ENCODE measurements at places on chromosomes 4 and X. TPM values are rescaled to one million over a fixed set of nuclear protein-coding genes. Genes with fewer than 3 reads are reported as not detected.

CENPE gene
- 1.3 TPM for total RNA-seq

GRCh38 chr4:108794136-108794535, 31.3 kb upstream of the ETNPPL start:
- DNase-seq: no peak

DNA sequence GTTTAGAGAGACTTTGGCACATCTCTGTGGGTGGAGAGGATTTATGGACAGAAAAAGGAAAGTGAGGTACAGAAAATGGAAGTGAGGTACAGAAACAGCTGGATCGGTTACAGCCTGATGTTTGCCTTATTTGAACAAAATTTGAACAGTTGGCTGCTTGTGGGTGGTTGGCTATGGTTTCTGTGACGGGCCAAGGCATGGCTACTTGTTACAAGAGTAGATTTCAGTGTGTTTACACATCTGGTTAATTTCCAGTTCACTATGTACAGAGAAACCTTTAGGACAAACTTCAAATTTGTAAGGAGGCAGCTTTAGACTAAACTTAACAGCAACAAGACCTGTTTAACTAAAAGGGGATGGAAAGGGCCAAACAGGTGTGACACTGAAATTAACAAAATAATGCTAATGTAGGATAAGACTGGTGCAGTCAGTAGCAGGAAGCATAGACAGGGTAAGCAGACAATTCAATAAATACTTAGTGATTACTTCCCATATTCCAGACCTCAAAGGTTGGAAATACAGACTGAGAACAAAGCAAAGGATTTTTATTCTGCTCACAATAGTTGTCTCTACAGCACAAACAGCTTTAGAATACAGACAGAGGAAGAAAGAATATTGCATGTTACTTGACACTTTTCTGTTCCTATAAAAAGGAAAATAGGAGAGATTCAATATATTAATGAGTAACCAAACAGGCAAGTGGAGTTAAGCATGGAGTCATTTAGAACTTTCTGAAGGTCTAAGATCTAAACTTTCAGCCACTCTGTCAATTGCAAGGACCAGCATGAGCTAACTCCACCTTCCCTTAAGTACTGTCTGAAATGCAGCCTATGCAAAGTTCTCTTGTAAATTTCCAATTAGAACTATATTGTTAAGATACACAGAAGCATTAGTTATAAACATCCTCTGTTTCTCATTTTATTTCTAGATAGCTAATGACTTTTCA, 294.4 kb upstream of the FAT4 start:
- DNase-seq: no peak

DNA sequence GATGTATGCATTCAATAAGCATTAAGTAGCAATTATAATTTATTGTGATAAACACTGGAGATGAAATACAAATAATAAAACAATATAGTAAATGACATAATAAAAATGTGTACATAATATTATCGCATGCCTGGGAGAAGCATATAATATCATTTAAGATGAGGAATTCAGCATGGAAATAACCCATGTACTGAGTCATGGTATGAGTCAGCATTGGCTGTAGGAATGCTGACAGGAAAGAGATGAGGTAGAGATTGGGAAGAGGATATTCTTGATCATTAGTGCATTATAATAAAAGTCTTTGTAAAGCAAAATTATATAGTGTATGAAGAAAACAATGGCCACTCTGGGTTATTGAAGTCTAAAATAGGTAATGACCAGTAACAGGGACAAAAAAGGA, 82.8 kb downstream of the MAGEB10 start:
- DNase-seq: no peak

CXCL1 gene
- not detected for total RNA-seq

CXorf49 gene
- not detected for total RNA-seq

ZDHHC9 gene
- 7.3 TPM for total RNA-seq

- DNase-seq: no peak
These were observed 74.5 kb downstream of the UCHL1 start for GRCh38 chr4:41331224-41331623.

MAOB gene
- not detected for total RNA-seq

- DNase-seq: no peak
These were observed 237.4 kb downstream of the CAMK2D start for GRCh38 chr4:113524096-113524495.

- DNase-seq: no peak
These were observed 20.8 kb downstream of the CNOT6L start for GRCh38 chr4:77798385-77798784.

- no peak for DNase-seq
These were observed 16.4 kb downstream of the BANK1 start for GRCh38 chr4:101806914-101807313.

GRCh38 chr4:36241771-36242170, 2.5 kb downstream of the ARAP2 start:
- DNase-seq: no peak

DNA sequence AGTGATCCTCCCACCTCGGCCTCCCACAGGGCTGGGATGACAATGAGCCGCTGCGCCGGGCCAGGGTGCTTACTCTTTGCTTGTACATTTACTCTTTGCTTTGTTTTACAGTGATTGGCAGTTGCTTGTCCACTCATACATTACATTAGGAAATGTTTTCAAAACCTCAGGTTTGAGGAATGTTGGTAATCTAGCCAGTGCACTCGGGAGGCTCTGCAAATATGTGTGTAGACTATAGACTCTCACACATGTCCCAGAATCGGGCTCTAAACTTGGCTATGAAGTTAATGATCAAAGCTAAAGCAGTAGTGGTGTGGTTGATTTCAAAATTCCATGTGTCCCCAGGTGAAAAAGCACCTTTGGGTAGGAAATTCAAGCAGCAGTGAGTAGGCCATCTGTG, 20.5 kb downstream of the TRMT44 start:
- DNase-seq: no peak

PRDM8 gene
- 13.7 TPM for total RNA-seq

EVC gene
- 1.5 TPM for total RNA-seq

MTCP1 gene
- total RNA-seq: 21.5 TPM

KLB gene
- not detected for total RNA-seq

GRCh38 chrX:39972340-39972739, 125.4 kb downstream of the BCOR start:
- DNase-seq: no peak

DNA sequence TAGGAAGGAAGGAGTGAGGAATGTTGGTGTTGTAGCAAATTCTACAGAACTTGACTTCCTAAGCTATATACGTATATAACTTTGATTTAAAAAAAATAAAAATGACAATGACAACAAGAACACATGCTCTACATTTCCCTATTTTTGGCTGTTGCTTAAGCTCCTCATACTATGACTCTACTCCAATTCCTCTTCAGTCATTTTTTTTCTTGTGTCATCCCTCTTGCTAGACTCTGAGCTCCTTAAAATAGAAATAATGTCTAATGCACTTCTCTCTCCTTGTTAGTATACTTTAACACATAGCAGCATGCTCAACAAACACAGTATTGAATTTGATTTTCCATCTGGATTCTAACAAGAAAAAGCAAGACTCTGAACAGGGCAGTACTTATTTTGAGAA, 144.0 kb downstream of the HDX start:
- DNase-seq: no peak

DNA sequence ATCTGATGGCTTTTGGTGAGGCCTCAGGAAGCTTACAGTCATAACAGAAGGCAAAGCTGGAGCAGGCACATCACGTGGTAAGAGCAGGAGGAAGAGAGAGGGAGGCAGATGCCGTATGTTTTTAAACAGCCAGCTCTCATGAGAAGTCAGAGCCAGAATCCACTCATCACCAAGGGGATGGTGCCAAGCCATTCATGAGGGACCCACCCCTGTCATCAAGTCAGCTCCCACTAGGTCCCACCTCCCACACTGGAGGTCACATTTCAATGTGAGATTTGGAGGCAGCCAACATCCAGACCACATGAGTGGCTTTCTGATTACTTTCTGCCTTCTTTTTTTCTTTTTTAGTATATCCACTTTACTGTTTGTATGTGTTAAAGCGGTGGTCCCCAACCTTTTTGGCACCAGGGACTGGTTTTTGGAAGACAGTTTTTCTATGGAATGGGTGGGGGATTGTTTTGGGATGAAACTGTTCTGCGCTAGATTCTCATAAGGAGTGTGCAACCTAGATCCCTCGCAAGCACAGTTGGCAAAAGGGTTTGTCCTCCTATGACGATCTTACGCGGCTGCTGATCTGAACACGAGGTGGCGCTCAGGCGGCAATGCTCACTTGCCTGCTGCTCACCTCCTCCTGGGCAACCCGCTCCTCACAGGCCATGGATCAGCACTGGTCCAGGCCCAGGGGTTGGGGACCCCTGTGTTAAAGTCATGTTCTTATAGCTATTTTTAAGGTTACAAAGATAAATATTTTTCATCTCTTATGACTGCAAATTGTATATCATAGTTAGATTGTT, 61.7 kb downstream of the SLIT2 start:
- no peak for DNase-seq

GRCh38 chrX:49210406-49210805, 10.4 kb upstream of the SYP start:
- DNase-seq: no peak

GRCh38 chrX:2928583-2929434, at the start of gene ARSD:
TSS of gene ARSD (minus strand) at chrX:2929339. CDS start at chrX:2929275, 64 bp downstream.
- DNase-seq: peak; percentile 4

- no peak for DNase-seq
These were observed 100.0 kb upstream of the STX18 start for GRCh38 chr4:4641661-4642495.

XAGE1A gene
- not detected for total RNA-seq

TMEM184C gene
- total RNA-seq: 13.7 TPM

Data from naive thymus-derived CD4-positive, alpha-beta T cell (primary cell).